ENCODE measurements at places on chromosomes 5 and 9.

DNA sequence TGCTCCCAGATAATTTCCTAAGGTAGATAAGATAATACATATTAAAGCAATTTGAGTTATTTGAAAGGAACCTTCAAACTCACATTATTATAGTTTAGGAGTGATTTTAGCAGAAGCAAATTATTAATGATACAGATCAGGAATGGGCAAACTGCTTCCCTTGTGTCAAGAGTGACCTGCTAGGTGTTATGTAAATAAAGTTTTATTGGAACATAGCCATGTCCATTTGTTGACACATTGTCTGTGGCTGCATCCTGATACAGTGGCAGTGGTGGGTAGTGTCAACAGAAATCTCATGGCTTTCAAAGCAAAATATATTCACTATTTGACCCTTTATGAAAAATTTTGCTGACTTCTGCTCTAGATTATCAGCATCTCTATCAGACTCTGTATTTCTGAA, 11.4 kb upstream of the BASP1 start:
- no peak for DNase-seq

GRCh38 chr9:35257986-35258659, 96.3 kb downstream of the UNC13B start:
- DNase-seq, result no peak

- no peak for DNase-seq
Observed at GRCh38 chr9:128208946-128209669, 5.9 kb downstream of the DNM1 start.

- no peak for DNase-seq
Observed at GRCh38 chr9:133844881-133845410, 106.8 kb upstream of the SARDH start.

- DNase-seq, result no peak
Observed at GRCh38 chr9:89388084-89388867, 70.0 kb downstream of the SECISBP2 start.

- no peak for DNase-seq
Observed at GRCh38 chr9:22913026-22913425, 466.4 kb downstream of the DMRTA1 start.

GRCh38 chr5:163460562-163461171, at the start of gene HMMR:
TSS of gene HMMR (plus strand) at chr5:163460632. CDS start at chr5:163460693, 61 bp downstream.
- DNase-seq, result no peak

DNA sequence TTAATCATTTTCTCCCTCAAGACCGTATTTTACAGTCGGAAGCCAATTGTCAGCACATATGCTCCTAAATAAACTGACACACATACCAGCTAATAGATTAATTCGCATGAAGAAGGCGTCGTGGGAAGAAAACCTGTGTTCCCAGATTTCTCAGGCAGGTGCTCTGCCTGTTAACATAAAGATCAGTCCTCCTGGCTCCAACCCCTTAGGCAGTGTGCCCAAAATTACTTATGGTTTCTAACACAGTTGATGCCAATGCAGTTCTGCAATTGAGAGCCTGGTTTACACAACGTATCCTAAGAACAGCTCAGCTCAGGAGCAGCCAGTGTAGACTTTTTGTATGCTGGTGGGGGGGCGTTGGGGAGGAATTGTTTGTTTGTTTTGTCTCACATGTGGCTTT, 208.3 kb downstream of the ENC1 start:
- DNase-seq, result no peak

DNA sequence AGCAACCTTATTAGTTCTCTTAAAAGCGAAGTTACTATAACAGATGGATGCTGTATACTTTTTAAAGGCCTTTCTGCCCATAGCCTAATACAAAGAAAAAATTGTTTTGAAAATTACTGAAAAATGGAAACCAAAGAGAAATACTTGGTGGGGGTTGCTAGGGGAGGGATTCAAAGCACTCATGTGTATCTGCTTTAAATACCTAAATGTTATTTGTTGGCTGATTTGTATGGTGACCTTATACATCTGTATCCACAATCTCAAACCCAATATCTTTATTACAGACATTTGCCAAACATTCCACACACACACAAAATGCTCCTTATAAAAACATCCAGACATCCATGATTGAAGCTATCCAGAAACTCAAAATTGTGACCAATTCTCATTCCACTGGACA, 172.0 kb downstream of the ADAMTS12 start:
- no peak for DNase-seq

DNA sequence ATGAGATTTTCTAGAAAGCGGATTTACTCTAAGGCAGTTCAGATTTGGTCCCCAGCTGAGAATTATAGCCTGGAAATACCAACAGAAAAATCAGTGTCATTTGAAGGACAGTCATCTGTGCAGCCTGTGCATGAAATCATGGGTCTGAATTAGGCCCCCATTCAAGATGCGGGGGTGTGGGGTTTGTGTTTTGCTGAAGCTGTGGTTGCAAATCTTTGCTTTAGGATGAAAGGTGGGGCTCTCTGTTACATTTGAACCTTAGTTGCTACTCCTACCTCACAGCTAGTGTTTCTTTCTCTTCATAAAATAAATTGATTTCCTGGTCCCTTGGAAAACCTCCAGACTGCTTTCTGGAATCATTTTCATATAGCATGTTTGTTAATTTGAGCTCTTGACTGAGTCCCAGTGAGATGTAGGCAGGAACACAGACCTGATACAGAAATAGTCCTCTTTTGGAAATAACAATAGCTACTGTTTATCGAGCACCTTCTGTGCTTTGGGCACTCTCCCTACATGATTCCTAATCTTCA, 4.8 kb upstream of the ABL1 start:
- DNase-seq, result no peak

GRCh38 chr5:29822521-29822920, 1371.0 kb upstream of the CDH6 start:
- DNase-seq, result no peak

DNA sequence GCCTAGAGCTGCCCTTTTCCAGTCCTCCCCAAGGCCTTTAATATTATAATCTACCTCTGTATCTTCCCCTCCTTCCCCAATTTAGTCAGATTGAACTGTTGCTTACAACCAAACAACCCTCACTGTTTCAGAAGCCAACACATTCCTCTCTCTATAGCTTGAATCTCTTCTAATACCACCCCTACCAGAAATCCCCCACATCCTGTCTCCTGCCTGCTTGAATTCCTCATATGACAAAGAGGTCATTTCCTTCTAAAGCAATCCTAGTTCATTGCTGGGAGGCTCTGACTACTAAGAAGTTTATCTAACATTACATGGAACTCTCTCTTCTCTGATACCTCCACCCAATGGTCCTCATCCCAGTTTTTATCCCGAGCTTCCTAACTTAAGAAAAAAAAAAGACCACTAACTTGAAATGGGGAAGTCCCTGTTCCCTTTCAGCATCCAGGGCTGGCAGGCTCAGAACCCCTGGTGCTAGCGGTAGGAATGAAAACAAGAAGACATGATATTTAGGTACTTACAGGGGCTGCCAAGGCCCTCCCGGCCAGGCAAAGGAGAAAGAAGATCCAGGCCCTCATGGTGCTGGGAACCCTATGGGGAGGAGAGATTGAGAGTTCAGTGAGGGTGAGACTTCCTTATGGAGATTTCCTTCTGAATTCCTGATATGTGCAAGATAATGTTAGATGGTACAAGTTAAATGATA, 11.0 kb downstream of the SPARC start:
- DNase-seq, result no peak

Measured in stimulated activated CD4-positive, alpha-beta T cell treated with anti-CD3 and anti-CD28 coated beads, Interleukin-4, amount 100 ng/mL, for 4 hours (primary cell).